NCI-H1436 (cell line): ENCODE measurements at places on chromosomes 4 and X.

GRCh38 chr4:34037280-34037679, 2207.0 kb downstream of the ARAP2 start:
- no peak for DNase-seq

GRCh38 chr4:8730681-8731080, 138.1 kb downstream of the CPZ start:
- DNase-seq: no peak

GRCh38 chr4:11746734-11747133, 318.0 kb upstream of the HS3ST1 start:
- DNase-seq: no peak

DNA sequence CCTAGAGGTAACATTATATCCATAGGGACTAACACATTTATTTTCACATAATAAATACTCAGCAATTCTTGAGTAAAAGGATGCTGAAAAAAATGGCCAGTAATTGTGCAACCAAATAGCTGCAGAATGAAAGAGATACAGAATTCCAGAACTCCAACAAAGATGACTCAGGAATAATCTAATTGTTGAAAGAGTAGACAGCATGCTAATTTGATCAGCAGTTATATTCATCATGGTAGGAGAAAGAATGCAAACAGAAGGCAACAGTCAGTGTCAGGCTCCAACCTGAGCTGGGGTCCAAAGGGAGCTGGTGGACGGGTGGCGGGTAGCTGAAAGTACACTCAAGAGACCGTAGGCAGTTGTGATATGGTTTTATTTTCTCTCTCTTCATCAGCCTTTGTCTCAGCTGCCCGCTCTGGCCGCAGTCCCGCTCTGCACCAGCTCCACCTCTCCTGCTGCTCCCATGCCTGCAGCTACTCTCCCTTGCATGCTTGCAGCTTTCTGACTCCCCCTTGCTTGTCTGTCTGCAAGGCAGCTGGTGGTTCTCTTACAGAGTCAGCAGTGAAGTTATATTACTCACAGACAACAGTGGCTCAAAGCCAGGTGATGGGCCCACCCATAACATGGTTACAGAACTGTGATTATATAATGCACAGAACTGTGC, 1150.1 kb downstream of the STIM2 start:
- DNase-seq: no peak

GRCh38 chr4:36128689-36129088, 115.6 kb downstream of the ARAP2 start:
- no peak for DNase-seq

- DNase-seq: no peak
Observed at GRCh38 chr4:138734746-138735145, 280.8 kb upstream of the NOCT start.

DNA sequence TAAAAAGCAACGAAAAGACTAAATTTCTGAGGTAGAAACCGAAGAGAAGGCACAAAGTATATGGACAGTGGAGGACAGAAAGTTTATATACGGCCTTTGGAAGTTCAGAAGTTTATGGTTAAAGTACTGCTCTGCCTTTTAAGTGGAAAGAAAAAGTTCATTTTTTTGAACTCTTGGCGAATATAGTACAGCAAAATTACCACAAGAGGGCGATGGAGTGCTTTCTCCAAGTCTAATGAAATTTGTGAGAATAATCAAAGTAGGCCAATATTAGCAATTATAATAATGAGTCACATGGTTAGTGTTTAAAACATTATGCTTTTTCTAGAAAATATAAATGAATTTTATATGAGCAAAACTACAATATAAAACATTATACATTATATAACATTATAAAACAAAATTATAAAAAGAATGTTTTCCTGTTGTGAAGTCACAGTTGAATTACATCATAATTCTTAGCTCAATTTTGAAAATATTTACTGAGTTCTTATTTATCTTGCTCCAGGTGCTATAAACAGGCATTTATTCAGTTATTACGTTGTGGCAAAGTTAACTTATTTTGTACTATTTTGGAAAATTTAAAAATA, 136.2 kb upstream of the BMPR1B start:
- DNase-seq: peak; percentile 4

- no peak for DNase-seq
Observed at GRCh38 chrX:17829566-17829965, 31.5 kb downstream of the RAI2 start.

DNA sequence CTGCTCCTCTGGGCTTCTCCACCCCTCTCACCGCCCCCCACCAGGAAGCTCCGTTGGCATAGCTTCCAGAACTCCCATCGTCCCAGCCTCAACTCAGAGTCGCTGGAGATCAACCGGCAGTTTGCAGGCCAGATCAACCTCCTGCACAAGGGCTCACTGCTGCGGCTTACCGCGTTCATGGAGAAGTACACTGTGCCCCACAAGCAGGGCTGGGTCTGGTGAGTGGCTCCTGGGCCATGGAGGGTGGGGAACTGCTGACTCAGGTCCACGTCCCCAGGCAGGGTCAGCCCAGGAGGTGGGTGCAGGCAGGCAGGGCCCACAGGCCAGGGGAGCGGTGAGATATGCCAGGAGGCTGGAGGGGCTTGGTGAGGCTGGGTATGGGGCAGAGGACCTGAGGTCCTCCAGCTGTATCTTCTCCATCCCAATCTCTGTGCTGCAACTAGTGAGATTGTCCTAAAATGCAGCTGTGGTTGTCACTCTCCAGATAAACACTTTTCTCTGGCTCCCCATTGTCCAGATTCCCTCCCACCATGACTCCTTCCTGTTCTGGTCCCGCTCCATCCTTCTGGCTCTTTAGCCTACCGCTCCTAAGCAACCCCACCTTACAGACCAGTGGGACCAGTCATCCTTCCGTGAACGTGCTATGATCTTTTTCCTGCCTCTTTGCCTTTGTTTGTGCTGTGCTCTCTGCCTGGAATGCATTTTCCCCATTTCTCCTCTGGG, 71.9 kb downstream of the STARD8 start:
- no peak for DNase-seq

GRCh38 chr4:152663203-152664066, 16.4 kb downstream of the TMEM154 start:
- no peak for DNase-seq
